ENCODE measurements at places on chromosomes 2 and 18.

DNA sequence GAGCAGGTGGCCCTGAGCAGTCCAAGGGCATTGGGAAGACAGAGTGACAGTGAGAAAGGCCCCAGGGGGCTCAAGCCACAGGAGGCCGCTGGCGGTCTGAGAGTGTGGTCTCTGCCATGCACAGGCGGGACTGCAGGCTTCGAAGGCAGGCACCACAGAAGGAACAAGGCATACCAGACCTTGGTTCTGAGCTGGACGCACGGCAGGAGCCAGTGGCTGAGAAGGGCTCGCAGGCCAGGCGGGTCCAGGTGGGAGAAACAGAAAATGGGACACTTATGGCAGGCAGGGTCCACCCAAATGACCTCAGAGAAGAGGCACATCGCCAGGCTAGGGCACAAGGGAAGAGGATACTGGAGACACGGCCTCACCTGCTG is 14.9 kb downstream of the HJURP start:
- no peak for DNase-seq

DNA sequence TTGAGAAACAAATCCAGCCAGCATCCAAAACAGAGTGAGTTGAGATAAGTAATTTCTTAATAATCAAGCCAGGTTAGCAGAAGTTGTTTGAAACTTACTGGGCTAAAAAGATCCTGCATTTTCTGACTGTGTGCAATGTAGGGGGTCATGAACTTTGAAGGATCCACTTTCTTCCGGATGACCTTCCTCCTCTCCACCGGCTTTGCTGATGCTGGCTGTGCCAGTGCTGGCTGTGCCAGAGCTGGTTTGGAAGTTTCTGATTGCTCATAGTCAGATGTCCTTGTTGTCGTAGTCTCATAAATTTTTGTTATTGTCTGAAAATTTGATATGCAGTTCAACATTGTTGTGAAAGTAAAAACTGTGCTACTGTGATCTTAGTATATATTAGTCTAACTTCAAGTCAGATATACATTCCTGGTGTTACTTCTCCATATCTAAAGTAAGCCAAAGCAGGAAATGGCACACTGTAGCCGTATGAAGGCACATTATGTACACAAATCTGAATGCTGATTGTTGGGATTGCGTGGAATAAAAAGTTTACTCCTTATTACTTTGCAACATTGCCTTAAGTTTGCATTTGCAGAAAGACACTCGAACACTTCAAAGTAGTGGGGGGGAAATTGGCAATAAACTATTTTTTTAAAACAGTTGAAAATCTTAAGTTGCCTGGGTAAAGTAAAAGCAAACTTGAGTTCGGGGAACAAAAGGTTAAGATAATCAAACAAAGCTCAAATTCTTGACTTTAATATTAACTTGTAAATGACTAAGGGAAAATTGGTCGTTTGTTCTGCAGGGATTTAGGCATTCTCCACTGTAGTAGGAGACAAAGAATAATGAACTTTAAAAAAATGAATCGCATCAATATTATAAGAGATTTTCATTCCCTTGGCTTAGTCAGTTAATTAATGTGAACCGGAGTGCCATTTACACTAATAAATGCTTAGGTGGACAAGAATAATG is 6.4 kb downstream of the NEB start:
- no peak for DNase-seq

GRCh38 chr2:114032705-114033104 is 142.8 kb downstream of the ACTR3 start:
- DNase-seq, result no peak

GRCh38 chr18:38909972-38910371 is 1344.4 kb upstream of the CELF4 start:
- DNase-seq, result no peak

DNA sequence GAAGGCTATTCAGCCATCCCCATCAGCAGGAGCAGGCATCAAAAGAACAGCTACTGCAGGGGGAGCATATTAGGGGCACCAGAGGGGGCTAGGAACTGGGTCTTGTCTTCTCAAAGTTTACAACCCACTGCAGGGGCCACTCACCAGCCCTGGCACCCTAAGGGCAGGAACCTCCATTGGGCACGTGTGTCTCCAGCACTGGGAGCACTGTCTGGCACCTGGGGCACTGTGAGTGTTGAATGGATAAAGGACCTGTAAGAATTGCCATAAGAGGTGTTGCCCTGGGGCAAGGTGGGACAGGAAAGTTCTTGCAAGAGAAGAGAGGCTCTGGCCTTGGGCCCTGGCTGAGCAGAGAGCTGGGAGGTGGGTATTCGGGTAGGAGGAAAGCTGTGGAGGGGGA is 1.4 kb upstream of the STEAP3 start:
- no peak for DNase-seq

DNA sequence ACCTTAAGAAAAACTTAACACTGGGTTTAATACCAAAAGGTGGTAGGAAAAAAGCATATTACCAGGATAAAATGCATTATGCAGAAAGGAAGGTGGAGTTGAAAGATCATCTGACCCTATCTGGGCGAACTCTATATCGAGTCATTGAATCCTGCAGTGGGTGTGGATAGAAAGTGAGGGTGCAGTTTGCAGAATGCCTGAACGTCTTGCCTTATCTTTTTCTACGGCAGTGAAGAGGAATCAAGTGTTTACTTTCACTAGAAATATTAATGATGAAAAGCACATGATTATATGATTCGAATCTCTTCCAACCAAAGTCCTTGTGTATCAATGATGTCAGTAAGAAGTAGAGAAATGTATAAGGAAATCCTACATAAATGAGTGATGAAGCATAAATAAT is 4.3 kb upstream of the CAVIN2 start:
- DNase-seq, result no peak

- DNase-seq, result no peak
Measured at GRCh38 chr2:202072737-202073401, at the start of gene KIAA2012. Gene KIAA2012 (plus strand): TSS chr2:202073255. CDS start chr2:202073628, 373 bp downstream.

GRCh38 chr2:37925063-37925897 is at the start of gene RMDN2:
Gene RMDN2 (plus strand): TSS chr2:37925287. CDS start chr2:37929278, 3,991 bp downstream.
- peak; percentile 92 for DNase-seq

GRCh38 chr2:218889937-218890336 is 9.3 kb downstream of the WNT10A start:
- DNase-seq, result no peak

GRCh38 chr2:163541495-163541894 is 194.3 kb downstream of the FIGN start:
- no peak for DNase-seq

GRCh38 chr2:82591718-82592117 is 1867.4 kb downstream of the SUCLG1 start:
- DNase-seq, result no peak

- no peak for DNase-seq
Measured at GRCh38 chr18:48724442-48724841, 185.6 kb downstream of the CTIF start.

GRCh38 chr2:203887677-203888076 is 20.1 kb downstream of the CTLA4 start:
- DNase-seq, result no peak

- DNase-seq, result no peak
Measured at GRCh38 chr2:6310256-6311215, 555.2 kb downstream of the CMPK2 start.

DNA sequence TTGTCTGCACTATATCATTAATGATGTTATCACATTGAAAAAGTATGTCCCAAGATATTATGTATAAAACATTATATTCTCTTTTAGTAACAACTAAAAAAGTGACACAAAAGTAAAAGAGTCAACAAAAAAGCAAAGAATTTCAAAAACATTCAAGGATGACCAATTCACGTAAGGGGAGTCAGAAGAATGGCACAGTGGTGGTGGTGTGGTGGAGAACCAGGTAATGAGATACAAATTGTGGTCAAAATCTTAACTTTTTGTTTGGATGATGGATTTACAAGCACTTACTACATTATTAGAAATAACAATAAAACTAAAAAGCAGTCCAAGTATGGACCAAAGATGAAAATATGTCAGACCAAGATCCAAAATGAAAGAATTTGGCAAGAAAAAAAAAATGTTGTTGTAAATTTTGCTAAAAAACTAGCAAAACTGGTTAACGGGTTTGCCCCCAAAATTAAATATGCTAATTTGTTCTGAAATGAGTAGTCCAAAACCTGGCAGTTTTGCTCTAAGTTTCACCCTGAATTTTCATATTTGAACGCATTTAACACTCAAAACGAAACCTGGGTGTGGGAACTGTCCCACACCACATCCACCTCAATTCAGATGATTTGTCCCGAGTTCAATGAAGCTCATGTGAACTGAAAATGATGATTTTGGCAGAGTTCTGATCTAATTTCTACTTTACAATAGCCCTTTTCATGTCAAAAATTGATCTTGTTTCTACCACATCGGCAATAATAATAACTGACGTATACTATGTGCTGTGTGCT is 135.8 kb downstream of the IKZF2 start:
- no peak for DNase-seq

DNA sequence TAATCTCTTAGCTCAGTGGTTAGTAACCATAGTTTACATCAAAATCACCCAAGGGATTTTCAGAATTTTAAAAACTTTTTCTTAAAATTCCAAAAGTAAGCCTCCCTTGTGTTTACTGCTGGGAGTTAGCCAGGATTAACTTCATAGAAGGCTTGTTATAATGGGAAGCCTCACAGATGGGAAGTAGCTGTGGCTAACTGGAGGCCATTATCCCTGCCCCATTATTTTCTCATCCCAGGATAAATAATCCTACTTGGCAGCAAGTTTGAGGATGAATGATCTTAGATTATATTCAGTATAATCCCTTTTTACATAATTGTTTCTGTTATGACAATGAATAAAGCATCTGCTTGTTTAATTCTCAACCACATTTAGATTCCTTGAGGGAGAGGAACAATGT is 25.5 kb downstream of the PLEK start:
- no peak for DNase-seq
